Activated CD4-positive, alpha-beta T cell treated with anti-CD3 and anti-CD28 coated beads for 36 hours (primary cell): ENCODE measurements at places on chromosomes 13 and 19. TPM values are rescaled to one million over a fixed set of nuclear protein-coding genes. Genes with fewer than 3 reads are reported as not detected.

DNA sequence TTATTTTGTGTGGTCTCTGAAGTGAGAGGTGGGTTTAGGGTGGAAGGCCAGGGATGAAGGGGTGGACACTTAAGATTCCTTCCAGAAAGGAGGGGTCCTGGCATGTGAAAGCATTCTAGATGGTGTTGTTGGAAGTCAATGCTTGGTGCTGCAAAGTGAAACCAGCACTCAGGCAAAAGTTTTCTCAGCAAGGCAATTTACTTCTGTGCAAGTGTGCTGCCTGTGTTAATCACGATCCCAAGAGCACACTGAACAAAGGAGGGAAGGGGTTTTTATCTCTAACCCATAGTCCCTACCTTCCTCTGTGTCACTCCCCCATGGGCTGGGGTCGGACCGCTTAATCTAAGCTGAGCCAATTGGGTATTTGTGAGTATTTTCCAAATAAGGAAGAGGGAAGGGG lies 1.3 kb downstream of the ZNF134 start:
- DNase-seq, result no peak

DNA sequence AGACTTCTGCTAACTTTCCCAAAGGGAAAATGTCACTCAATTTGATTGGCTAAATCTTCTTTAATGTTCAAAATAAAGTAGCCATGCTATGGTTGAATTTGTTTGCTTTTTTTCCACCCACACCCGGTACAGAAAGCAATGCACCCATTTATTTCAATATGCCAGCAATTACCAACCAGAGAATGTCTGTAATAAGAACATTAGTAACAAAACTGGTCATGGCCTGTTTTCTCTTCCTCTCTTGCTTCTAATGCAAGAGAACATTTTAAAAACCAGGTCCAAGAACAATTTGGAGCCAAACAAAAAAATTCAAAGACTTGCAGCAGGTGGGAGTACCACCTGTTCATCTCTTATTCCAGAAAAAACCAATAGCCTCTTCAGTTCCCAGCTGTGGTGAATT lies 1108.8 kb upstream of the PCDH20 start:
- DNase-seq, result no peak

DNA sequence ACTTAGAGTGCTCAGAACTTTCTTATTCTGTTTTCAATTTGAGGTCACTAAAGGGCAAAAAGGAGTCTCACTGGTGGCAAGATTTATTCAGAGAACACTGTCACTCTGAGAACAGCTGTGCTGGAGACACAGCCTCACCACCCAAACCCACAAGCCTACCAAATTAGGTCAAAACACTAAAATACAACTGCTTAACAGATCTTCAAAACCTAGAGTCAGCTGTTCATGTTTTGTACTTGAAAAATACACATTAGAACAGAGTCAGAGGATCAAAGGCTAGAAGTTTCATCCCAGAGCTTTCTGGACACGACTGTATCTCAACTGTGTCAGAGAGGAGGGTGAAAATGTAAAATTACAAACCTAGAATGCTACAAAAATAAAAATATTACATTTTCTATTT lies 89.3 kb downstream of the MIPEP start:
- DNase-seq, result peak; percentile 42

DNA sequence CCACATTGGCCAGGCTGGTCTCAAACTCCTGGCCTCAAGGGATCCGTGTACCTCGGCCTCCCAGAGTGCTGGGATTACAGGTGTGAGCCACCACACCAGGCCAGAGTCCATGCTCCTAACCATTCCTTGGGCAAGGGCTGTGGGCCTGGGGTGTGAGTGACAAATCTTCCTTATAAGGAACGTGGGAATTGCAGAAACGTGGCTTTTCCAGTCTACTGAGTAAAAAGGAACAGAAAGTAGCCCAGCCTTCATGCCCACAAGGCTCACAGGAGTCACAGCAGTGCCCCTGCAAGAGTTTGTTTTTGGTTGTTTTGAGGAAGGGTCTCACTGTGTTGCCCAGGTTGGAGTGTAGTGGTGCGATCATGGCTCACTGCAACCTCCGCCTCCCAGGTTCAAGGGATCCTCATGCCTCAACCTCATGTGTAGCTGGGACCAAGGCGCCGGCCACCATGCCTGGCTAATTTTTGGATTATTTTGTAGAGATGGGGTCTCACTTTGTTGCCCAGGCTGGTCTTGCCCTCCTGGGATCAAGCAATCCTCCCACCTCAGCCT lies 5.1 kb downstream of the MYPOP start:
- DNase-seq, result no peak

GRCh38 chr13:60887711-60888110 lies 490.7 kb downstream of the TDRD3 start:
- DNase-seq, result no peak

- DNase-seq, result peak; percentile 87
These were observed 8.1 kb downstream of the PTGIR start for GRCh38 chr19:46616631-46617322.

Gene NPHS1
- total RNA-seq, result not detected

Gene URAD
- total RNA-seq, result not detected

Gene SIX5
- 2.0 TPM for total RNA-seq

Gene RFXAP
- 10.1 TPM for total RNA-seq
